ENCODE measurements at places on chromosomes 7 and 10.

DNA sequence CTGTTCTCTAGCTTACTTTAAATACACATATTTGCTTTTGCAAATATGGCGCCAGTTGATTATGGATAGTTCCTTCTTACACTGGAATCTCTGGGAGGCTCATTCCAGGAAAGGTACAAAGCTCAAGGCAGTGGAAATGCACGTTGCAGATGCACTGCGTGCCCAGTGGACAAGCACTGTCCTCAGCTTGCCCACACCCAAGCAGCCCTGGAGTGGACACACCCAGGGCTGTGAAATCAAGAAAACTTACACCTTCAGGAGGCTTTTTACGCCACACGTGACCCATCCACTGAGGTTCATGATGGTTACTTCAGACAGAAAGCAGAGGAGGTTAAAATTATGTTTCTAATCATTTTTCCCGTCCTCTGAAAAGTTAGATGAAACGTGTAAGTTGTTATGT lies 248.5 kb downstream of the VTI1A start:
- no peak for DNase-seq

DNA sequence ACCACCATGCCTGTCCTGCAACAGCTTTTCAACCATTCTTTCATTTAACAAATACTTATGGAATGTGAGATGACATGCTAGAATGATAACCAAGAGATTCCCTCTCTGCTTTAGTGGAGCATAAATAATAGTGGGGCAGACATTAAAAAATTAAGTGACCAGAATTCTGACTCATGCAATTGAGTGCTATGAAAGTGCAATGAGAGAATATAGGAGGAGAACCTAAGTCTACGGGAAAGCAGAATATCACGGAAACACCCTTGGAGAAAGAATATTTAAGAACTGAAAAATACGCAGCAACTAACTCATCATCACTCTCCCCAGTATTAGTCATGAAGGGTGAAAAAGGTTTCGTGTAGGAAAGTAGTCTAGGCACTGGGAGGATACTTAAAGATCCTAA lies 7.1 kb downstream of the KIF5B start:
- DNase-seq: no peak

- peak; percentile 91 for DNase-seq
Observed at GRCh38 chr10:74227697-74228424, 76.8 kb downstream of the ADK start.

GRCh38 chr7:56097700-56098099 lies 4.9 kb upstream of the PHKG1 start:
- DNase-seq: peak; percentile 80

GRCh38 chr10:132415956-132416355 lies 19.0 kb downstream of the PWWP2B start:
- DNase-seq: no peak

DNA sequence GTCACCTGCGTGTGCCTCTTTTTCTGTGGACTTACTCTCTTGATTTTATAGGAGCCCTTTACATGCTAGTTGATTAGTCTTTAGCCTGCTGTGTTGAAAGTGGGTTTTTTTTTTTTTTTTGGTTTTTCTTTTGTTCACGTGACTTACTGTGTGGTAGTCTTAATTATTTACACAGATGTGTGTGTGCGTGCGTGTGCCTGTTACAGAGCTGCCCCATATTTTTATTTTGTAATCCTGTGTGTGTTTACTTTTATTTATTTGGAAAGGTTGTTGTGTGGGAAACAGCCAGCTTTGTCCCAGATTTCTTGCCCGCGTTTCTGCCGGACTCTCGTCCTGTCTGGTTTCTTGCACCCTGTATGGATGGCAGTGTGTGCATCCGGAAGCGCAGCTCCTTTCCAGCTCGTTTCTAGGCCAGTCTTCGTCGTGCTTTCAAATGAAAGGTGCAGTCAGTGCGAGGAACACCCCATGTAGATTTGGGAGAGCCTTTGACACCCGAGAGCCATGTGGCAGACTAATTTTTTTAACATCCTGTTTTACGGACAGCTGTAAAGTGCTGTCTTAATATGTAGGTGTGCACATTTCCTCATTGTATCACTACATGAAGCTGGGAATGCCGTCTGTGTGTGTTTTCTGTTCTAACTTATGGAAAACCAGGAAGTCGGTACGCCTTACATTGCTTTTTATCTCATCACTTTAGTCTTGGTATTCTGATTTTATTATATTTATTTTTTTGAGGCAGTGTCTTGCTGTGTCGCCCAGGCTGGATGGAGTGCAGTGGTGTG lies 55.6 kb downstream of the DNAJB6 start:
- DNase-seq: no peak

DNA sequence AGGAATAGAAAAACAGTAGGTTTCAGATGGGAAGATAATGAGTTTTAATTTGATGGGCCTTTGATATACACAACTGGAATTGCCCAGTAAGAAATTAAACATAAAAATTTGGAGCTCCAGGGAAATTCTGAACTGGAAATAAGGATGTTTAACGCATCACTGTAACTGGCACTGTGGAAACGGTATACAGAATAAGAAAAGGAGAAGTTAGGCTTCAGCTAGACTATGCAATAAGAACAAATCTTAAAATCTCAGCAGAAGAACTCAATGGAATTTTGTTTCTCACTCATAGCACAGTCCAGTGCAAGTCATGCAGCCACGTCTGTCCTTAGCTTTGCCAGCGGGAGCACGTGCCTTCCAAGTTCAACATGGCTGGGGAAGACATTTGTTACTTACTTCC lies 52.9 kb upstream of the FGL2 start:
- no peak for DNase-seq

GRCh38 chr10:24091256-24091655 lies 117.7 kb upstream of the KIAA1217 start:
- DNase-seq: no peak

GRCh38 chr10:56269181-56269580 lies 91.9 kb downstream of the ZWINT start:
- DNase-seq: no peak

DNA sequence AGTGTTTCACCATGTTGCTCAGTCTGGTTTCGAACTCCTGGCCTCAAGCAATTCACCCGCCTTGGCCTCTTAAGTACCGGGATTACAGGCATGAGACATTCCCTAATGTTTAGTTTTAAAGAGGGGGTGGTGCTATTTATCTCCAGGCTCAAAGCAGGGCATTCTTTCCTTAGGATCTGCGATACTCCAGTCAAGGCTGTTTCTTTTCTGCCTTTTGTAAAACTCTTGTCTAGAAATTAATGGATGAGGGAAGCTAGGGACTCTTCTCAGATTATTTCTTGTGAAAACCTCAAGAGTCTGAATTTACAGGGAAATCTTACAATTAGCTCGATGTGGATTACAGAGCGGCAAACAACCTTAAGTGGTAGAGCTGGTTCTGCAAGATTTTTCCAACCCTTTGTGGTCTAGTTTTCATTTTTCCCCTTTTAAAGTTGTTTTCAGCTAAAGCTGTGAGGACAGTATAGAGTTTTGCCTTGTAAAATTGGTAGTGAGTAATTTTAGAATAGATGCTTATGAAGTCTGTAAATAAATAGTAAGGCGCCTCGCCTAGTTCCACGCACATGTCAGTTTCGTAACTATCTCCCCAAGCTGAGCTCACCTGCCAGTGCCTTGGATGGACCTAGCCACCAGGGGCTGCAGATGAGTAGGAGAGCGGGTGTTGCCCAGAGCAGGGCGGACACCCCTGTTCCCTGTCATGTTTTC lies 53.1 kb downstream of the CUX1 start:
- DNase-seq: no peak

DNA sequence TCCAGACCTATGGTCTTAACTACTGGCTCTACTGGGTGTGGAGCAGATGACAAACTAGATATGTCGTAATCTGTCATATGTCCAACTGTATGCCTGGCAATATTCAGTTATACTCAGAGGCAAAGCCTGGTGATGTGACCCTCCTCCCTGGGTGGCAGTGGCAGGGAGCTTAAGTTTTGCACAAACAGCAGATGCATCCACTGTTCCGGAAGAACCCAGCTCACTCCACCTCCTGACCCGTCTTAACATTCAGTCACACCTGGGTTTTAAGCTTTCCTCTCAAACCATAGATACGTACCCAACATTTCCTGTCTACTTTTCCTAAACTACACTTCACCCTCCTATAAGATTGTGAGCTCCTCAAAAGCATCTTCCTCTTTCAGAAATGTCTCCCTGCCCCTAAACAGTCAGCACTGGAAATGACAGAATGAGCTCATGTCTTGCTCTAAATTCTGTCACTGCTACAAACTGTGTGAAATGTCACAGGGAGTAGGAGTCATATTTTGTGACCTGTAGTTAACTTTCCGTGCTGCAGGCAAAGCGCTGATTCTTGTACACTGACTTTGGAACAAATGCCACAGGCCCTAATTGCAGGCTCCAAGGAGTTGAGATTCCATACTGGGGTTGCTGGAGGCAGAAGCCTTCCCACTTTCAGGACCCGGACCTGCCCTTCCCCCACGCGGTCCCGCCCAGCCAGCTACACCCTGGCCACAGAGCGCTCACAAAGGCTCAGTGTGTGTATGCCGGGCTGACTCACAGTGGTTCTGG lies 23.9 kb downstream of the SCD start:
- DNase-seq: peak; percentile 93

- DNase-seq: no peak
Observed at GRCh38 chr7:142805350-142806021, 34.7 kb downstream of the PRSS2 start.

DNA sequence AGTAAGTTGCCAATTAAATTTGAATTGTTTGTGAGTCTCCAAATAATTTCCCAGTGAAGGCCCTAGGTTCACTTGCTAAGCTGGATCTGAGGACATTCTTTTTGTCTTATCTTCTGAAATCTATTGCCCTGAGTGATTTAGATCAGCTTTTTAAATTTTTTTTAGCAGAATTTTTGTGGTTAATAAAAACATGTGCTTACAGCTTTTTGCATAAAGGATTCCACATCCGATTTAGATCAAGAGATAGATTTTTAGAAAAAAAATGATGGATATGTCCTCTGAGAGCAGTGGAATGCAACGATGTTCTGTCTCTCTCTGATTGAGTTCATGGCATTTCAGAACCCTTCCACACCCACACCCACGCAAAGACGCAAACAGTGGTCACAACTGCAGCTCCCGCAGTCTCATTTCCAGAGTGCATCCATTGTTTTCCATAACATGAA lies 358.8 kb downstream of the SUGCT start:
- no peak for DNase-seq

- DNase-seq: no peak
Observed at GRCh38 chr10:26046073-26046700, 112.2 kb downstream of the MYO3A start.

DNA sequence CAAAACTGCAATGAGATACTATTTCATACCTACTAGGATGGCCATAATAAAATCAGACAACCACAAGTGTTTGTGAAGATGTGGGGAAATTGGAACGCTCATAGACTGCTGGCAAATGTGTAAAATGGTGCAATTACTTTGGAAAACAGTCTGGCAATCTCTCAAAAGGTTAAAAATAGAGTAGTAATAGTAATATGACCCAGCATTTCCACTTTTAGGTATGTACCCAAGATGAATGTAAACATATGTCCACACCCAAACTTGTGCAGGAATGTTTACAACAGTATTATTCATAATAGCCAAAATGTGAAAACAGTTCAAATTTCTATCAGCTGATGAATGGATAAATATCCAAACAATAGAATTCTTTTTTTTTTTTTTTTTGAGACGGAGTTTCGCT lies 731.6 kb upstream of the ANKRD30A start:
- peak; percentile 9 for DNase-seq

DNA sequence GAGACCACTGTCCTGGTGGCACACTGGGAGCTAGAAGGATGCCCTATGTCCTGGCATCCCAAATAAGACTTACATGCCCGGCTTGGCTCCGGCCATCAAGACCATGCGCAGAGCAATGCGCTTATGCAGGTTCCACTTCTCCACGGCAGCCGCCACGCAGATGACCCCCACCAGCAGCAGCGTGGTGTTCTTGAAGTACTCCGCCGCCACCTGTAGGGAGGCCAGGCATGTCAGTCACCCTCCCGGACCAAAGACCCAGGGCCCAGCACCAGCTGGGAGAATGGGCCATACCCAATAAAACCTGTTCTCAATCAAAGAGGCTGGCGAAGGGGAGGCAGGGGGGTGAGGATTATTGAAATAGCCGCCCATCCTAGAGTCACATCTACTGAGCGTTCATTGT lies 19.9 kb downstream of the SLC13A4 start:
- no peak for DNase-seq

DNA sequence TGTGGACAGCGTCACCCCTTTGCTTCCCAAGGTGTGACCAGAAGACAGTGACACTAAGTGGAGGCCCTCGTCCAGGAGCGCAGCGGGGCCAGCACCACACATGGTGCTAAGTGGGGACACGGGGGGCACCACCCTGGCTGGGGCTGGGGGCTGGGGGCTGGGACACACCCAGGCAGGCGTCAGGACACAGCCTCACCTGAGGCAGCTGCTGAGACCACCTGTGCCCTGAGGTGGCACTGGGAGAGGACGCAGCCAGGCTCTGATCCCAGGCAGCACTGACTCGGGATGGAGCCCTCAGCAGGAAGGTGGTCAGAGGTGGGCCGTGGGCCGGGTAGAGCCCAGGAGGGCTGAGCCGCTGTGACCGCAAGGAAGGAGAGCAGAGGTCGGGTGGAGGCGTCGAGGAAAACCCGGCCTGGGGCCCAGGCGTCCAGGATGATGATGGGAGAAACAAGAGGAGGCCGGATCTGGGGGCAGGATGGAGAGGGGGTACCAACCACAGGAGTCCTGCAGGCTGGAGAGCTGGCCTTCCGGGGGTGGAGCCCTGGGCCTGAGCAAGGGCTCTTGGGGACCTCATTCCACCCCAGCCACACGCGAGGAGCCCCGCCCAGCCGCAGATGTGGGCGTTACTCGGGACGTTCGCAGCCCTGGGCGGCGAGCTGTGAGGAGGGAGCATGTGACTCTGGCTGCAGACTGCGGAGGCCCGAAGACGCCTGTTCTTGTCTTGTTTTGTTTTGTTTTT lies 22.5 kb downstream of the LRRC27 start:
- no peak for DNase-seq

DNA sequence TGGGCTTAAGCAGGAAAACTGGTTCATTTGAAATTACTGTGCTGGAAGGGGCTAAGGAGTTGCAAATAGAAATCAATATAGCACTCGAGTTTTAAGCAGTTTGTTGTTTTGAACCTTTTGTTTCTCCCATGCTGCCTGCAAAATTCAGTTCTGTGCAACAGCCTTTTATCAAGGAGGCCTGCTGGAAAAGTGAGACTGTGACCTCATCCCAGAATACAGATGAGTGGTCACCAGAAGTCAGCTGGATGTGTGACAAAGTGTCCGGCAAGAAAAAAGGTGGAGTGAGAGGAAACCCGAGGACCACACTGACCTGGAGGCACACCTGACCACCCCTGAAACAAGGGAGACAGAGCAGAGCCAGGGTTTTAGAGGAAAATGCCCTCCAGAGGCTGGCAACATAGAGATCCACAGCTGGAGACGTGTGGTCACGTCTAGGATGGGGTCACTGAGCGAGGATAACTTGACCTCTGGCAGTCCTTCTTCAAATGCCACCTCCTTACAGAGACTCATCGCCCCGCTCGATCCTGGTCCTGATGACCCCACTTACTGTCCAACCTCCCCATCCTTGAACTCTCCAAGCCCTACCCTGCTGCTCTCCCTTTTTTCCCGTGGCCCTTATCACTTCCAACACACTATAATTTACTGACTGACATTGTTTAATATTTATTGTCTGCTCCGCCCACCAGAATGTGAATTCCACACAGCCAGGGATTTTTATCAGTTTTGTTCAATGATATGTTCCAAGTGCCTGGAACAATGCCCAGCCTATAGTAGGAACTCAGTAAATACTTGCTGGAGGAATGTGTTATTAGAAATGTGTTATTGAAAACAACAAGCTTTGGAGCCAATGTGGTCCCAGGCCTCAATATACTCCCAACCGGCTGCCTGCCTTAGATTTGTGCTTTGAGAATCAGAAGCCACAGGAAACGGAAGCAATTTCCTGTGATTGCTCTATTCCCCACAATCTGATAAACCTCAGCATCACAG lies 243.8 kb downstream of the GLI3 start:
- DNase-seq: peak; percentile 86

GRCh38 chr10:26642896-26643653 lies 54.4 kb upstream of the PDSS1 start:
- DNase-seq: no peak
